OCI-M1 (cell line): ENCODE measurements at places on chromosomes 3 and 15.

GRCh38 chr15:32723171-32723948 is 5.6 kb downstream of the GREM1 start:
- DNase-seq: no peak

DNA sequence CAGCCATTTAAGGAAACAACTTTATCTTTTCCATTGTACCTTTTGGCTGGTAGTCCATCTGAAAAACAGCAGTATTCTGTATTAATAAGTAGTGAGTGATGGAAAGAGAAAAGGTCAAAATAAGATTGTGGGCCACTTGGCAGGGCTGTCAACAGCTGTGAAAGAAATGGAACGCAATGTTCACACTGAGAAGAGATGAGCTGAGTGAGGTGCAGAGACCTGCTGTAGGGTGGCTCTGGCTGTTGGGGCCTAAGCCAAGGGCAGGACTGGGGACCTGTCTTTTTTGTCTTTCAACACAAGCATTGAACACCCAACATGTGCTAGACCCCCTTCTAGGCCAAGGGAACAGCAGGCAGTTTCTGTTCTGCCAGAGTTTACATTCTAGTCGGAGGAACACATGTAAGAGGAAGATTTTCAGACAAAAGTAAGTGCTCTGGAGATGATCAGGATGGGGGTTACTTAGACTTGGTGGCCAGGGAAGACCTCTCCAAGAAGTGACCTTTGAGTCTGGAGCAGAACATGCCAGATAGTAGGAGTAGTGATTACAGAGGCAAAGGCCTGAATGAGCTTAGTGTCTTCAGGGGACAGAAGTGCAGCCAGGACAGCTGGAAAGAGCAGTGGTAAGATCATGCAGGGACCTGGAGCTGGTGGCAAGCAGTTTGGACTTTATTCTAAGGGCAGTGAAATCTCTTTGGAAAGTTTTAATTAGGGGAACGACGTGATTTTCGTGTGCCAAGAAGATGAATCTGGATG is 29.6 kb downstream of the TSEN2 start:
- no peak for DNase-seq

GRCh38 chr15:90114451-90114901 is 12.2 kb upstream of the IDH2 start:
- peak; percentile 80 for DNase-seq

DNA sequence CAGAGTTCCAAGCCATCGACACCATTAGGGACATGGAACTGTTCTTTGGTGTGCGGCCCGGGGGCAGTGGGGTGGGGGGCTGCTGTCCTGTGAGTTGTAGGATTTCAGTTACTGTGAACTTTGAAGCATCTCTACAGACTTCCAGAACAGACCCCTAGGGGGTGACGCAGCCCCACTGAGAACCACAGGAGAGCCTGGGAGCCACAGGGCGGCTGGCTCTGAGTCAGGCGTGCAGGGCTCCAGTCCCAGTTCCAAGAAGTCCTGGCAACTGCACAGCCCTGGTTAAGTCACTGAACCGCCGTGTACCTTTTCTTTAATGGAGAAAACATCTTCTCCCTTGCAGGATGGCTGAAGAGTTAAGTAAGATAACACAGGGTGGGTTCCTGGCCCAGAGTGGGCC is 23.5 kb upstream of the LRTM1 start:
- peak; percentile 62 for DNase-seq

DNA sequence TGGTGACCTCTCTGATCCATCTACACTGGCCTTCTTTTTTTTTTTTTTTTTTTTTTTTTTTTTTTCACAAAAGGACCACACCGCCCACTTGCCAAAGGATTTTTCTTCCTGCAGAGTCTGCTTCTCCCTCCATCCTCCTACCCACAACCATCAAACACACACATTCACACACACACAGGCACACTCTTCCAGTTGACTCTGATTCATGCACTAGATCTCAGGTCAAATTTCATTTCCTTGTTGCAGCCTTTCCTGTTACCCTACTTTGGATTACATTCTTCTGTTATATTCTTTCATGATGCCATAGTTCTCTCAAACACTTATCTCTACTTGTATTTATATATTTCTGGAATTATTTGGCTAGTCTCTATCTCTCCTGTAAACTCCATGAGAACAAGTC is 133.9 kb downstream of the STAC start:
- no peak for DNase-seq

DNA sequence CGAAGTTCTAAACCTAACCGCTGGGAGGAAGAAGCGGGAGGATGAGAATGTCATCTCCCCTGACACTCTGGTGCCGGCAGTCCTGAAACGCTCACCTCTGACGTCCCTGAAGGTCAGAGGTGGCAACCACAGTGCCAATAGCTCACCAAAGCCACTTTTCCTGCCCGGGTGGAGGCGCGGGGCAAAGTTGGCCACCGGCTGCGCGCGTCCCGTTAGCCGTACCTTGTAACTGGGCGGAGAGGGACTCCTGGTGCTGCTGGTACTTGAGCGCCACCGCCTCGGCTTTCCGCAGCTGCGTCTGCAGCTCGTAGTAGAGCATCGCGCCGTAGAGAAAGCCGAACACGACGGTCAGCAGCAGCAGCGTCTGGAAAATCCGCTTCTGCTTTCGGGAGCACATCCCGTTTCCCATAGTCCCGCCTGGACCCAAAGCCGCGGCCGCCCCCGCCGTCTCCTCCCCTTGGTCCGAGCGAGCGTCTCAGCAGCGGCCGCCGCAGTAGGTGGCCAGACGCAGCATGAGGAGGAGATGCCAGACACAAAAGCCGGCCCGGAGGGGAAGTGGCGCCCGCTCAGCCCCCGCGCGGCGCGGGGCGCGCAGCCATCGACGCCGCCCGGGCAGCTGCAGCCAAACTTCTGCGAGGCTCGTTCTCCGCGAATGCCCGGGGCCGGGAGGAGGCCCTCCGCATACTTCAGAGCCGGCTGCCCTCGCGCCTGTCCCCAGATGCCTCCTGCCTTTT is 680 bp downstream of the GOLIM4 start:
- peak; percentile 80 for DNase-seq

DNA sequence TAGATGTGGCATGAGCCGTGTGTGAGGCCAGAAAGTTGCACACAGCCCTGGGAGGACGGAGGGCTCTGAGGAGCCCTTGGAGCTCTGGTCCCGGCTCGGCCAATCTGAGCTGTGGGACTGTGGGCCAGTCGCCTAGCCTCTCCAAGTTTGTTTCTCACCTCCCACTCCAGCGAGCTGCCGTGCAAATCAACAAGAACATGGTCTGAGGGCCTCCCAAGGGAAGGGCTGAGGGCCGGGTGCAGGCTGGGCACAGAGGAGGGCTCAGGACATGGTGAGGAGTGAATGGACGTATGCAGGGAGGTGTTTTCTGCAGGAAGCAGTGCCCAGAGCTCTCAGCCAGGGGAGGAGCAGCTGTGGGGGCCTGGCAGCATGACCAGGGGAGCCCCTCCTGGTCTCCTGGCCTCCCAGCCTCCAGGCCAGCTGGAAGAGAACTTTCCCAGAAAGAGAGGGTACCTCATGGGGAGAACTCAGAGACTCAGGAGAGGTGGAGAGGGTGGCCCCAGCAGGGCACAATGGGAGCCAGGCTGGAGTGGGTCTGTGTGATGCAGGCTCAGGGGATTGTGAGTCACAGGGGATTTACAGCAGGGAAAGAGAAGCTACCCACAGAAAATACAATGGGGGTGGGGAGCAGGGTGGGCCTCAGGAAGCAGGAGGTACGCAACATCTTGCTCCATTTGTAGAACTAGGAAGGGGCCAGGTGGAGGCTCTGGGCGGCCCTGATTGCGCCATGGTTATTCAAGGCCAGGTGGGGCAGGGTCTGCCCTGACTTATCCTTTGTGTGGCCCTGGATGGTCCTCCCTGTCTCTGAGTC is 24.8 kb downstream of the PSTPIP1 start:
- no peak for DNase-seq

DNA sequence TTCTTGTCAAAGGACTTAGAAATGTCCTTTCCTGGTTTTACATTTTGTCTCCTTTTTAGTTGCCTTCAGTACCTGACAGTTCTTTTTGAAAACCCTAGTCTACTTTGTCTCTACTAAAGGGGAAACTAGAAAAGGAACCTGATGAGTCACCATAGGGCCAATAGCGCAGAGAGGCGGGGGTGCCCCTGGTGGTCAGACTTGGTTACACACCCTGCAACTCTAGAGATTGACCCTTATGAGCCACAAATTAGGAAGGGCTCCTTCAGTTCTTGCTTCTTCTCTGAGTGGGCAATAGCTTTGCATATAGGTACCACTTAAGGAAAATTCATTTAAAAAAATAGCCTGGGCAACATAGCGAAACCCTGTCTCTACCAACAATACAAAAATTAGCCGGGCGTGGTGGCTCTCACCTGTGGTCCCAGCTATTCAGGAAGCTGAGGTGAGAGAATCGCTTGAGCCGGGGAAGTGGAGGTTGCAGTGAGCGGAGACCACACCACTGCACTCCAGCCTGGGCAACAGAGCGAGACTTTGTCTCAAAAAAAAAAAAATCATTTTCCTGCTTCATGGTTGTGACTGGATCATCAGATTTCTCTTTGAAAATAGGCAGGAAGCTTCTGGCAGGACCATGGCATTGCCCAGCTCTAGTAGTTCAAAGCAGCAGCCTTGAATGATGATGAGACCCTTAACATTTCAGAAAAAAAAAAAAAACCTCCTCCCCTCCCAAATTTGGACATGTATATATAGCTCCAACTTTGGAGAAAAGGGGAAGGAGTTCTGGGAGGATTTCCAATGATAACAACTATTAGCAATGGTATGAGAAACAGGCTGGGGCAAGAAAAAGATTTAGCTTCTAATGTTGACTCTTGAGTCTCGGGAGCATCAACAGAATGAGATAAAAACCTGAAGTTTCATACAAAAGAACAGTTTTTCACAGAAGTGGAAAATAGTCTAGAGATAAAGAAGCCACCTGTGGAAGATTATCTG is 45.2 kb upstream of the RASA2 start:
- DNase-seq: peak; percentile 91

DNA sequence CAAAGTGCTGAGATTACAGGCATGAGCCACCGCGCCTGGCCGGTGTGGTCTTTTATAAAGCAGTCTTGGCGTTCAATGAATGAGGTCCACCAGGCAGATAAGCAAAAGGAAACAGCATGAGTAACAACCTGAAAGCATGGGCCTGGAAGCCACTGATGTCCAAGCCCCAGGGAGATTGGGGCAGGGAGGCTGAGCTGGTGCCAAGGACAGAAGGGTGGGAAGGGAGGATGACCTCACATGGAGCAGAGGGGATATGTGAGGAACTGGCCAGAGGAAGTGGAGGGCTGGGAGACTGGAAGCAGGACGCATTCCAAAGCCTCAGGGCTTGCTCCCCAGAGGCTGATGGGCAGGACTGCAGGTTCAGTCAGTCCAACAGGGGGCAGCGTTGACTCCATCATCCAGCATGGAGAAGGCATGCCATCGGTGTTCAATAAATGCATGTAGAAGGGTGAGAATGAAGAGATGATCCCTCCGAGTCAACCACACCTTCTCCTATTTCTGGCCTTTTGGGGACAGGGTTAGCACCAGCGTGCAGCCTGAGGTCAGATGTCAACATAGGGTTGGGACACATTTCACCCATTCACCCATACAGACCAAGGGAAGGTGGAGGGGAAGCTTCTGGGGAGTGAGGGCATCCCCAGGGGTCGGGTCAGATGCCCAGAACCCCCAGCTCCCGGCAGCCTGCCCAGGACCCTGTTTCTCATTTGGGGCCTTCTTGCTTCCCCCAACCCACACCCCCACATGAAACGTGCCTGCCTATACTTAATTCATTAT is 14.8 kb downstream of the MYL3 start:
- no peak for DNase-seq

DNA sequence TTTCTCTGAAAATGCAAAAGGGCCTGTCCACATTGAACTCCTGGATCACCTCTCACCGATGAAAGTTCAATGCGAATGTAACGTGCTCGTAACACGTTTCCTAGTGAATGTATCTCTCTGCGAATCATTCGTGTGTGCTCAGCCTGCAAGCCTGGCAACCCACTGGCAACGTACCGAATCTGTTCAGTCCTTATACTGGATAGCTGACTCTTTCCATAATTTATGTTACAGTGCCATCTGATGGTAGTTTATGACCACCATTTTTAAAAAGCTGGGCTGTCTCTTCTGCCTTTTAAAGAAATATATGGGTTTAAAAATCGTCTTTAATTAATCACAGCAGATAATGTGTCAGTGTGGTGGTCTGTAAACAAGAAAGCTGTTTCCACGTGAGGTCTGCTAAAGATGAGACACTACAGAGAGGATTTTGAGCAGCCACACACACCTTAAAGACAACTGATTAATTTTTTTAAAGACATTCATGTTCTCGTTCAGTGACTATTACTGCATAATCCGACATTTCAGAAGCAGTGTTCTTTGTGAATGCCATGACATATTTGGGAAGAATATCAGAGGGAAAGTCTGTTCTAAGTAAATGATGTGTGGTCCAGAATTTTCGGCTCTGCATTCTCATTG is 69.4 kb upstream of the FOXP1 start:
- DNase-seq: peak; percentile 69

GRCh38 chr3:150367757-150368156 is 40.3 kb upstream of the TSC22D2 start:
- DNase-seq: no peak

DNA sequence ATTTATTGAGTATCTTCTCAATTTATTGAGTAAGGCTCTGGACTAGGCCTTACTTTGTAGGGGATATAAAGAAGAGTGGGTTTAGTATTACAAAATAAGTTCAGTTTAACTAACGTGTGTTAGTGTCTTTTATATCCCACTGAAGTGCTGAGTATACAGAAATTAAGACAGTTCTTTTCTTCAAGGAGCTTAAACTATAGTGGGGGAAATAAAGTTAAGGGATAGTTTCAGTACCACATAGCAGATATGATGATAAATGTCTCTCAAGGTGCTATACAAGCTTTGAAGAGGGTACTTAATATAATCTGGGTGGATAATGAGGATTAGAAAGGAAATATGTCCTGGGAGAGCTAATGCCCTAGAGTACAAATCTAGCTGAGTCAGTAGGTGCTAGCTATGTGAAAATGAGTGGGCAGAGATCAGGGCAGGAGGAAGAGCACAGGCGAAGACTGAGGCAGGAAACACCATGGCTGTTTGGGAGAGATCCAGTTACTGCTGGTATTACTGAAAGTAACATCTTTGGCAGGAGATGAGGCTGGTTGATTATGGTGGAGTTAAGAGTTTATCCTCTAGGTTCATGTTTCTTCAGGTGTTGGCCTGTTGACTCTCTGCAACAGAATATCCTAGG is 46.0 kb downstream of the TEX9 start:
- no peak for DNase-seq

DNA sequence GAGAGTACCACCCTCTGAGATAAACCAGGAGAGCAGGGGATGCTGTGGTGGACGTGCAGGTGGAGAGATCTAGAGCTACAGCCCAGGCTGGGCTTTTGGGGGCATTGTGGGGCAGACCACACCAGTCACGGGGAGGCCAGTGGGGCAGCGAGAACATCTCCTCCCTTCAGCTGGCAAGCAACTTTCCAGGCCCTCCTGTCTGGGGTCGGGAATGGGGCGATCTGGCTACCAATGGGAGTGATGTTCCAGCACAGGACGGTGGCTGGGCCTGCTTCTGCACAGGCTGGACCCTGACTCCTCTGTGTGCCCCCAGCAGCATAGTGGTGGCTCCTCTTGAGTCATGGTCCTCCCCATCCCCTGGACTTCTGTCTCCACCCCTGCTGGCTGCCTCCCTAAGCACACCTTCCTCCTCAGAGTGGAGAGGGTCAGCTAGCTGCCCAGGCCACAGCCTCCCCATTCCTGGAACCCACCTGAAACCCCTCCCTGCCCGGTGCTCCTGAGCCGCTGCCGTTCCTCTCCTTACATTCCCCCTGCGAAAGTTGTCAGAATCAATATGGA is 16.1 kb downstream of the IRAK2 start:
- DNase-seq: no peak
